ENCODE measurements at places on chromosomes 2 and 18.

DNA sequence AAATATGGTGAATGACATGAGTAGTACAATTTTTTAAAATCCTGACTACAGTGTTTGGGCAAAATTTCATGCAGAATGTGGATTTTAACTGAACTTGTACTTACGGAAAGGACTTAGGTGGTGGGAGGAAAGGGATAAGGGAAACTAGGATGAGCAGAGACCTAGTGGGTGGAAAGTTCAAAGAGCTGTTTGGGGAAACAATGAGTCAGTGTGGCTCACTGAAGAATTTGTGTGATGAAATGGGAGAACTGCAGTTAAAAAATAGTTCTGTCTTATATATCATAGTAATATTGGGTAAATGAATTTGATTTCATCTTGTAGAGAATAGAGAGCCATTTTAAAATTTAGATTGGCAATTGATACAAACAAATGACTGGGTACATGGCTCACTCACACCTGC is 220.1 kb upstream of the CTAGE1 start:
- no peak for DNase-seq

- no peak for DNase-seq
Measured at GRCh38 chr2:112166806-112167499, 28.8 kb downstream of the FBLN7 start.

GRCh38 chr2:169362118-169362893 is at the start of gene LRP2:
Gene LRP2, minus strand, starts transcription at chr2:169362534. Its CDS starts 135 bp downstream, at chr2:169362399.
- DNase-seq, result no peak

- peak; percentile 73 for DNase-seq
Measured at GRCh38 chr18:78873926-78874500, 105.6 kb upstream of the SALL3 start.

GRCh38 chr18:4549164-4549872 is 94.2 kb upstream of the DLGAP1 start:
- DNase-seq, result no peak

GRCh38 chr2:88329815-88330603 is 122.5 kb downstream of the FOXI3 start:
- peak; percentile 30 for DNase-seq

GRCh38 chr2:205785507-205786260 is 103.4 kb downstream of the NRP2 start:
- DNase-seq, result no peak

DNA sequence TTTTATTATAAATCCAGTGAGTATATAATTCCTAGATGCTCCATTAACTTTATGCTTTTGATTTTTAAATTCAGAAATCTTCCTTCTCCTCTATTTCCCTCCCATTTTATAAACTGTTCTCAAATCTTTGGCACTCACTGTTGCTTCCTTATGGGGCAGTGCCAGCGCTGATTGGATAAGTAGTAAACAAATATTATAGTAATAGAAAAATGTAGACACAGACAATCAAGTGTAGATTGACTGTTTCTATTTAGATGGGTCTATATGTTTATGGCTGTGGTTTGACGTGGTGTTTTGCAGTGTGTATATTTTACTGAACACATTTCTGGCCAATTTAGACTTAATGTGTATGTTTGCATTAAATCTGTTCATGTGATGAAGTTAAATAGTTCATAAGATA is 36.6 kb downstream of the LYPD6B start:
- no peak for DNase-seq

- no peak for DNase-seq
Measured at GRCh38 chr2:65098741-65099140, 31.2 kb downstream of the RAB1A start.

DNA sequence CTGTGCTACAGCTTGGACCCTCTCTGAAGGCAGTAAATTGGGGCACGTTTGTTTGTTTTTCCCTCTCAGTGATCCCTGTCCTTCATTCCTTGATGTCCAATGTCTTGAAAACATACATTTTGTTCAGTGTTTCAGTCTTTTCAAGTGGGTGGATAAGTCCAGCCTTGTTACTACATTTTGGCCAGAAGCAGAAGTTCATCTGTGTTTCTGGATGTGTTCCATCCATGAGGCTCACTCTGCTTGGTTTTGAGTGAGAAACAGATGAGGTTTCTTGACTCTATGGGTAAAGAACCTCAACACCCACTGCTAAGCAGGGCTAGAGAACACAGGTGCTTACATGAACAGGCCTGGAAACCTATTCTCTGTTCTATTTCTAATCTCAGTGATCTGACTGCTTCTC is 74.5 kb upstream of the RFX8 start:
- DNase-seq, result no peak

- DNase-seq, result no peak
Measured at GRCh38 chr18:71902482-71902881, 641.7 kb downstream of the CBLN2 start.

DNA sequence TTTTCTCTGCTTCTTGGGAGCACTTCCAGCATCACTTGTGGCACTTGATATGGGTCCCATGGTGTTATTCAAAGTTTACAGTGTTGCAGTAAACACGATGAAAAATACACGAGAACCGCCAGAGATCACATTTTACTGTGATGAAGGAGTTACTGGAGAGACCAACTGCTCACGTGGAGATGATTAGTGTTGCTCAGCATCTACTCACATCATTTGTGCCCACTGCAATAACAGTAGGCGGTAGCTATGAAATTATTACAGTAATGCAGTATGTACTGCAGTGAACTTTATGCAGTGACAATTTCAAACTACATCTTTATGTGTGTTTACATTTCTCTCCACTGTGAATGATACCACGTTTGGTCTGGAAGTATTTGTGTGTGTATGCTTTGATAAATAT is 93.5 kb downstream of the SLC4A3 start:
- DNase-seq, result no peak

- DNase-seq, result no peak
Measured at GRCh38 chr2:130387071-130387400, 31.2 kb downstream of the PTPN18 start.

DNA sequence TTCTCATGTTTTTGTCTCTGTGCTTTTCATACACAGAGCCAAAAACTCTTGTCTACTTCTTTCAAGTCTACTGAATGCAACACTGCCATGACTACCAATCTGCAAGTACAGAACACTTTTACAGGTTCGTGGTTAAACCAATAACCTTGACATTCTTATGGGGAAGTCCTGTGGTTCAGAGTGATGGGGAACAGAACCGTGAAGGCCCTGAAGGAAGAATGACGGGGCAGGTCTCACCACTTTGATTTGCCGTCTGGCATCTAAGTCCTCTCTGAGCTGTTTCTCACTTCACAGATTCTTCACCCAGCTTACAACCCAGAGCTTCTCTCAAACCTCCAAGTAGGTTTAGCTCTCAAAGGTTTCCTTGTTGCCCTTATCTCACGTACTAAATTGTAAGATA is 117.5 kb upstream of the SNTG2 start:
- DNase-seq, result no peak

DNA sequence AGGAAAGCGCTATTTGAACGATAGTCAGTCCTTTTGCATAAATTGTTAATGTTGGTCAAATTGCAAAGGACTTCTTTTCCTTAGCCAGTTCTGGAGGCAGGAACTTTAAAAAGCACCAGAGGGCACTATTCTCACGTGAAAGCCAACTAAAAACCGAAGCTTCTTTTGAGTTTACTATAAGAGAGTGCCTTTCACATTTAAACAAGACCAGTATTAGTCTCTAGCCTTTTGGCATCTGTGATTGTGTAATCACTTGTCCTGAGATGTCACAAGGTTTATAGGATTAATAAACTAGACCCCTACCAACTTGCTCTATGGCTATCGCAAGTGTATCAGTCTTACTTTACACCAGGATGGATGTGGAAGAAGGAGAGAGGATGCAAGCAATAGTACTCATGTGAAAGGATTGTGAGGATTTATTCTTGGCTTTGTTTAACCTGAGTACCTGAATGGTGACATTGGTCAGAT is 14.4 kb upstream of the STAT4 start:
- no peak for DNase-seq

GRCh38 chr18:37160038-37160820 is 331.3 kb downstream of the KIAA1328 start:
- no peak for DNase-seq

DNA sequence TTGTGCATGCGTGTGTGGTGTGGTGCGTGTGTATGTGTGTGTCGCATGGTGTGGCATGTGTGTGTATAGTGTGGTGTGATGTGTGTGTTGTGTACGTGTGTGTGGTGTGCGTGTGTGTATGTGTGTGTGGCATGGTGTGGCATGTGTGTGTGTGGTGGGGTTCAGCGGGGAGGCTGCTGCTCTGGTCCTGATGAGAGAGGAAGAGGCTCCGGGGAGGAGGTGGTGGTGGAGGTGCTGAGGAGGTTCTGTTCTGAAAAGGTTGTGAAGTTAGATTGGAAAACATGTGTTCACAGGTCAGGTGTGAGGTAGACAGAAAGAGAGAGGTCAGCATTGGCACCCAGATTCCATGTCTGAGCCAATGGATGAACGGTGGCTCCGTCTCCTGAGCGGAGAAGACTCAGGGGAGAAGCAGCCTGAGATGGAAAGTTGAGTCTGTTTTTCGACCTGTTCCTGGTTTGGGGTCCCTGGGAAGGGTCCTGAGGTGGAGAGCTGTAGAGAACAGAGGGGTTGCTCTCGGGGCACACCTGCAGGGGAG is 67.2 kb upstream of the HDAC4 start:
- DNase-seq, result no peak

DNA sequence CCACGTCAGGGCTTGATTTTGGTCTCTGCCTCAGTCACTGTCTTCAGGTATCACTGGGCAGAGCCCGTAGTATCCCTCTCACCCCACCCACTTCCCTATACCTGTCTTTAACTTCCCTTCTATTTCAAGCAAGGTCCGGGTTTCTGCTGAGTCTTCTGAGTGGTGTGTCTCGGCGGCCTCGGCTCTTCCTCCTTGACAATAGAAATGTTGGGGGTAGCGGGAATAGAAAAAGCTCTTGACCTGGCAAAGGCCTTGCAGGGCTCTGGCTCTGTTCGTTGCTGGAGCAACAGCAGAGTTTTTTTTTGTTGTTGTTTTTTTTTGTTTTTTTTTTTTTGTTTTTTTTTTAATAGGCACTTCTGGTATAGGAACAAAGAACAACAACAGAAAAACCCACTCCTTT is 16.0 kb upstream of the IGFBP5 start:
- no peak for DNase-seq

Data from MV-4-11 (cell line).